ENCODE measurements at places on chromosomes 7 and 10.

DNA sequence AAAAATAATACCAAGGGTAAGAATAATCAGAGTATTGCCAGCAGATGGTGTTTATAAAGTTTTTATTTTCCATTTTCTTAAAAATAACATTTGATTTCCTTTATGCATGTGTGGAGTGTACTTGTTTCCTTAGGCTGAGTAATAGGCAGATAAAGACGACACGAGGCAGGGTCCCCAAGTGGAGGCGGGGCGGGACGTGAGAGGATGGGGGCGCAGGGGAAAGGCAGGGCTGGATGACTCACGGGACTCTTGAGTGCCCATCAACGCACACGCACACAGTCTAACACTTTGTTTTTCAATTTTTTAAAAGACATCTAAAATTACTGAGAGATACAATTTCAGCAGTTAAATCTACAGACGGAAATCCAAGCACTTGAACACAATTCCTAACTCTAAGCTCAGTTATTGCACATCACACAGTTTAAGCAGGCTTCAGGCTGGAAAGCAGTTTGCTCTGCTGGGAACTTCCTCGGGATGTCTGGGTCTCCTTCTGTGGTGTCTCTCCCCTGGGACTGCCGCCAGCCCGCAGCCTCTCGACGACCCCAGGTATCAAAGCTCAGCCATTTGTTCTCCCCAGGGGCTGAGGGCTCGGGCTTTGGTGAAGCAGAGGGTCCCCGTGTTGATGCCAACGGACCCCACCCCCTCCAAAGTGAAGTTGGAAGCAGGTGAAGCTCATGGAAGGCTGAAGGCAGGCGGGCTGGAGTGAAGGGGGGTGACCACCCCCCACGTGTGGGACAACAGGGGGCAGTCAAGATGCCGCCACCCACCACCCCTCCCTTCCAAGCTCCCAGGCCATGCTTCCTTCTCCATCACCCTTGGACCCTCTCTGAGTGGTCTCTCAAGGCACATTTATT, 29.1 kb downstream of the SPOCK2 start:
- DNase-seq: no peak

GRCh38 chr7:42233171-42233570, 3.8 kb downstream of the GLI3 start:
- DNase-seq: no peak

DNA sequence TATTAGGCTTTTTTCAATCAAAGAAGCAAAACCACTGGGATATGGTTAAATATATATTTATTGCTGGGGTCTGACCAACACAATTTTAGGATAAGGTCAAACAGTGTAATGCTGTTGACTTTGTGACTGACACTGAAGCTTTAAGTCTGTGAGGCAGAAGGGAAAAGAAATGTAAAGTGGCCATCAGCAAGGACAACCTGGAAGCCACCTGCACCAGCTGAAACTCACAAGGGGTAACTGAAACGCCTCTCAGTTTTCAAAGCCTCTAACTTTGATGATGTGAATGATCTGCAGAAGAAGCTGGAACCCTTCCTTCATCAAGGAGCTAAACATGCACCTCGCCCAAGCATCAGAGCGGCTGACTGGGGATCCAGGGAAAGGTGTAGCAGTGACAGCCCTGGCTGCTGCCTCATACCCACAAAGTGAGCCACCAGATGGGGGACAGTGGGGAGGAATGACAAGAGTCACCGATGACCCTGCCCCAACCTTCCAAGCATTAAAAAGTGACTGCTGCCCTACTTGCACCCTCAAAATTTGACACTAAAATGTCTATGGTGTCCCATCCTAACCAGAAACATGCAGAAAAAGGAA, 284.9 kb upstream of the CNTNAP2 start:
- DNase-seq: no peak

- DNase-seq: no peak
Observed at GRCh38 chr10:61211468-61211867, 241.7 kb downstream of the TMEM26 start.

GRCh38 chr7:127890726-127891125, 140.5 kb downstream of the LRRC4 start:
- DNase-seq: no peak

- no peak for DNase-seq
Observed at GRCh38 chr10:107169516-107169915, 5.0 kb upstream of the SORCS1 start.

- peak; percentile 51 for DNase-seq
Observed at GRCh38 chr10:88473989-88474883, 108.9 kb downstream of the RNLS start.

- DNase-seq: peak; percentile 64
Observed at GRCh38 chr7:28922624-28923331, 35.4 kb downstream of the TRIL start.

DNA sequence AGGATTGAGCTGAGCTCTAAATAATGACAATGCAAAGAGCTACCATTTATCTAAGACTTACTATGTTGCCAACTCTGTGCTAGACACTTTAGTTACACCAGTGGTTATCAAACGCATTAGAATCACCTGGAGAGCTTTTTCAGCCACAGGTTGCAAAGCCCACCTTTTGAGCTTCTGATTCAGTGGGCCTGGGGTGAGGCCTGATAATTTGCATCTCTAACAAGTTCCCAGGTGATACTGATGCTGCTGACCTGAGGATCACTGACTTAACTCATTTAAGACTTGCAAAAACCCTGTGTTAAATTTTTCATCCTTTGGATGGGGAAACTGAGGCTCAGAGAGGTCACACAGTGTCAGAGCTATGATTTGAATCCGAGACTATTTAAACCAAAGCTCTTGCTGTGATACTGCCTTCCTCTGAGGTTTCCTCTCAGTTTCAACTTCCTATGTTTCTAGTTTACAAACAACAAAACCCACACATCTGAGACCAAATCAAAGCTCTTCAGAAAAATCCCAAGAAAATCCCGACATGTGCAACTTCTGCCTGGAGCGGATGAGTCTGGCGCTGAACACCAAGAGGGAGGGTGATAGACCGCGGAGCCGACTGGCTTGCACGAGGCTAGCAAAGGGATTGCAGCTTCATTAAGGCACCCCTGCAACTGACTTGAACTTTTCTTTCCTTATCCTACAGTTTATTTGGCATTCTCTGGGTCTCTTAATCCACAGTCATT, 124.9 kb downstream of the CYP26A1 start:
- DNase-seq: no peak

- no peak for DNase-seq
Observed at GRCh38 chr7:130071701-130072622, 1.6 kb downstream of the KLHDC10 start.

GRCh38 chr10:4067931-4068561, 283.0 kb upstream of the KLF6 start:
- DNase-seq: no peak

DNA sequence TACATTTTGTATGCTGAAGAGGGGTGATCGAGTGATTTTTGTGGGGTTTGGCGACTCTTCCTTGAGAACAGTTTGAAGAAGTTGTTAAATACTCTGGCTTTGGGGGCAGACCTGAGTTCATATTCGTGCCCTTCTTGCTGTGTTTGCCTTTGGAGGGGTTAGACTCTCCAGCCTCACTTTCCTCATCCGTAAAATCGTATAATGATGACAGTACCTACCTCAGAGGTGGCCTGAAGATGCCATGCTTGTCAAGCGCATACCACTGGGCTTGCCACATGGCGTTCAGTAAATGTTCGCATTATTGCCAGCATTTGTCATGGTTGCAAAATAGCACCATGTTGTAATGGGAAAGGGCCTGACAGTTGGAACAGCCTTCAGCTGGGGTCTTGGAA, 1.3 kb downstream of the STK17A start:
- DNase-seq: no peak

DNA sequence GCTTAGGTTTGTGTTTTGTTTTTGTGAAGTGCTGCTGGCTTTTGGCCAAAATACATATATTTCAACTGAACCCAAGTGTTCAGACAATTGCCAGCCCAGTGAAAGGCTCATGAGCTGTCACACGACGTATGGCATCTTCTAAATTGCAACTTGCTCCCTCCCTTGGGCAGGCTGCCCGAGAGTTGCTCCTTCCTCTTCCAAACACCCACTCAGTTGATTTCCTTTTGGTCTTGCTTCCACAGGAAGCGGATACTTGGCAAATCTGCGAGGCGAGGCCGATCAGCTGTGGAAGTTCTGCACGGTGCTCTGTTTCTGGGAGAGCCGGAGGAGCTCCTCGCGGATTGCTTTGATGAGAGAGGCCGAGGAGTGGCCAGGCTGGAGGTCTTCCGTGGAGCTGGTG, 39.6 kb upstream of the ATP6V0A4 start:
- DNase-seq: peak; percentile 49

GRCh38 chr10:21694631-21695030, 160.6 kb downstream of the MLLT10 start:
- DNase-seq: no peak

- no peak for DNase-seq
Observed at GRCh38 chr7:3282457-3282856, 18.6 kb upstream of the SDK1 start.

- DNase-seq: no peak
Observed at GRCh38 chr7:38905056-38905759, 3.8 kb downstream of the VPS41 start.

GRCh38 chr10:95759233-95759826, 3.4 kb downstream of the ENTPD1 start:
- DNase-seq: no peak

DNA sequence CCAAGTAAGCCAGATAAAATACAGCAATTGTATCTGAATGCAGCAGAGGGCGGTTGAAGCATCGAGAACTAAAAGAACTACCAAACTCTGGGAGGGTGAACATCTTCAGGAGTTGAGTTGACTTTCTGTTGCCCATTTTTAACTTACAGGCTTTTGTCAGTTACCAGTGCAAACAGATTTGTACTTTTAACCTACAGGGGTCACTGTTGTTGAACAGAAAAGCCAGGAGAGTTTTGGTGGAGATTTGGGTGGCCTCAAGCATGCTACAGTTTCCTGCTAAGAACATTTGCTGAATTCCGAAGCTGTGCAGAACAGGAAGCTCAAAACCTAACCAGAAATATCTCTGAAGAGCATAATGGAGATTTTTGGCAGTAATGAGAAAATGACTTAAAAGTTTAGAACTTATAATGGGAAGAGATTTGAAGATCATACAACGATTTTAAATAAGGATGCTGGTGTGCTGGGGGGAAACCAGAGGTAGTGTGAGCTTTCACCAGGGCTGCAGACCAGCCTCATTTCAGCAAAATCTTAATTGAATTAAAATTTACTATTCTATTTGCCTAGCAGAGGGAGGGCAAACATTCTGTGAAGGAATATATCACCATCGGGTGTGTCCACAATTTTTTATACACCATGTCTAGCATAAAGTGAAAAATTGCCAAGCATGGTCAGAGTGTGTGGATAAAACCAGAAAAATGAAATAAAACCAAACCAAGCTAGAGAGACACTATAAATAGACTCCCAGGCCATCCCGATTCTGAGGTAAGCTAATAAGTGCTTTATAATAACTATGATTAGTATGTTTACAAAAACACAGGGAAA, 208.6 kb upstream of the CCDC6 start:
- DNase-seq: no peak

- no peak for DNase-seq
Observed at GRCh38 chr7:132577206-132578049, 1.2 kb upstream of the PLXNA4 start.

DNA sequence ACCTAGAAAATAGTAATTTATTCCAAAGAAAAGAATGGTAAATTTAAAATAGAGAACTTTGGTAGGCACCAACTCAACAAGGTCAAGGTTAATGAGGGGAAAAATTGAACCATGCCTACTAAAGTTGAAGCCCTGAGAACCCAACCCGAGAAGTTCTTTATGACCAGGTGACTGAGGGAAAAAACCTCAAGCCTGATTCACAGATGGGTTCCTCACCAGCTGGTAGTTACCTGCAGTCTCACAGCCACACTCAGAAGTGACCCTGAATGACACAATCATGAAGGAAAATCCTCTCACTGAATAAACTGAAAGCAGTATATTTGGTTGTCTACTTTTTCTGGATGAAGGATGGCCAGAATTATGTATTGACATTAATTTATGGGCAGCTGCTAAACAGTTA, 7.0 kb downstream of the C10orf67 start:
- no peak for DNase-seq

- peak; percentile 72 for DNase-seq
Observed at GRCh38 chr10:43202224-43202656, 64.0 kb downstream of the CSGALNACT2 start.

- no peak for DNase-seq
Observed at GRCh38 chr10:43976292-43976691, 327.6 kb upstream of the ZNF32 start.

DNA sequence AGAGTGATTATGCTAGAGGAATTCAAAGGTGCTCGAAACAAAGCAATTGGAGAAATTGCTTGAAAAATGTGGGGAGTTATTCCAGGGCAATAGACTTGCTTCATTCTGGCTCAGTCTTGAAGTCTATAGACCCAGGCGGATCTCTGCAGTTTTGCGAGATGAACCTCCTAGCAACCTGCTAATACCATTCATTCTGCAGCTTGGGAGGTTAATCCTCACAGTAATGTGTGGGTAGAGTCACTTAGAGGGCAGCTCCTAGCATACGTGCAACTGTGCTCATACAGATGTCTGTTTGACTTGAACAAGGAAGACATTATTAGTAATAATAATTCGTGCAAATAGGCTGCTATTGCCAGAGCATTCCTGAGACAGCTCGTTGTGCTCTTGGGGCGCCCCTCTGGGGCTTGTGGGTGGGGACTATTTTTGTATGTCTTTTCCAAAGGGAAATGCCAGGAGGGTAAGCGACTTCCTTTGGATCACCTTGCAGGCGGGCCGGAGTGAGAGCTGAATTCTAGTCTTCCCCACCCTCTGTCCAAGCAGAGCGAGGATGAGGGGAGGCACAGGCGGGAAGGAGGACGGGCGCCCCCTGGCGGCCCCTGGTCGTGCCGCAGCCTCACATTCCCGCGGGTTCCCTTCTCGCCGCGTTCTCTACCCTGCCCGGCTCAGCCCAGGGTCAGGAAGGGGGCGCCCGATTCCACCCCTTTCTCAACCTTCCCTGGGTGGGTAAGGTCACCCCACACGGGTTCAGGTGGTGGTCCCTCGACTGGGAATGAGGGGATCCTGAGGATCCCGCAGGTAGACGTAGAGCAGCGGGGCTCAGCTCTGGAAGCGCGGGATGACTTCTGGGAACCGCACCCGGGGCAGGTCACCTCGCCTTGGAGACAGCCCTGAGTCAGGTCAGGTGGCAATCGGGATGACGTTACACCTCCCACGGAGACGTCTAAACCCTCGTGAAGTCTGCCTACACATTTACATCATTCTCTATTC, 241.5 kb downstream of the PHTF2 start:
- DNase-seq: peak; percentile 55

GRCh38 chr10:6033954-6034353, 28.2 kb downstream of the IL2RA start:
- DNase-seq: no peak

DNA sequence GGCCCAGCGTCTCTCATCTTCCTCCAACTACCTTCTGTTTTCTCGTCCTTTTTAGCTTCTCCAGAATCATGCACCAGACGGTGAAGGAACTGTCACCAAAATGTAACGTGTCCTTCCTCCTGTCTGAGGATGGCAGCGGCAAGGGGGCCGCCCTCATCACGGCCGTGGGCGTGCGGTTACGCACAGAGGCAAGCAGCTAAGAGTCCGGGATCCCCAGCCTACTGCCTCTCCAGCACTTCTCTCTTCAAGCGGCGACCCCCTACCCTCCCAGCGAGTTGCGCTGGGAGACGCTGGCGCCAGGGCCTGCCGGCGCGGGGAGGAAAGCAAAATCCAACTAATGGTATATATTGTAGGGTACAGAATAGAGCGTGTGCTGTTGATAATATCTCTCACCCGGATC, 15.8 kb downstream of the TACR2 start:
- no peak for DNase-seq

All from lower lobe of right lung (tissue), 2 donors.